ENCODE measurements at places on chromosomes 6 and 20. TPM values are rescaled to one million over a fixed set of nuclear protein-coding genes. Genes with fewer than 3 reads are reported as not detected.

GRCh38 chr6:1941534-1941933 is 303.9 kb downstream of the GMDS start:
- no peak for DNase-seq

The KCNS1 gene
- total RNA-seq: under 0.01 TPM

DNA sequence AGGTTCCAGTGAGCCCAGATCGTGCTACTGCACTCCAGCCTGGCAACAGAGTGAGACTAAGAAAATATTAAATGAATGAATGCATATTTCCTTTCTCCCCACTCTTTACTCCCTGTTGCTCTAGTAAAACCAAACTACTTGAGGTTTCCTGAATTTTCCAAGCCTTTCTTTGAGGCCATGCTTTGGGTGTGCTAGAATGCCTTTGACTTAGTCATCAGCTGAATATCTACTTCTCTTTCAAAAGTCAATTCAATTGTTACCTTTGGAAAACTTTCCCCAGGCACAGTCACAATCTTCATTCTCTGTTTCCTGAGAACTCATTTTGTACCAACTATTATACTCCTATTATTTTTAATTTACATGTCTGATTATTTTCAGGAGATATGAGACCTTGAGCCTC is 27.5 kb upstream of the CEP85L start:
- no peak for DNase-seq

DNA sequence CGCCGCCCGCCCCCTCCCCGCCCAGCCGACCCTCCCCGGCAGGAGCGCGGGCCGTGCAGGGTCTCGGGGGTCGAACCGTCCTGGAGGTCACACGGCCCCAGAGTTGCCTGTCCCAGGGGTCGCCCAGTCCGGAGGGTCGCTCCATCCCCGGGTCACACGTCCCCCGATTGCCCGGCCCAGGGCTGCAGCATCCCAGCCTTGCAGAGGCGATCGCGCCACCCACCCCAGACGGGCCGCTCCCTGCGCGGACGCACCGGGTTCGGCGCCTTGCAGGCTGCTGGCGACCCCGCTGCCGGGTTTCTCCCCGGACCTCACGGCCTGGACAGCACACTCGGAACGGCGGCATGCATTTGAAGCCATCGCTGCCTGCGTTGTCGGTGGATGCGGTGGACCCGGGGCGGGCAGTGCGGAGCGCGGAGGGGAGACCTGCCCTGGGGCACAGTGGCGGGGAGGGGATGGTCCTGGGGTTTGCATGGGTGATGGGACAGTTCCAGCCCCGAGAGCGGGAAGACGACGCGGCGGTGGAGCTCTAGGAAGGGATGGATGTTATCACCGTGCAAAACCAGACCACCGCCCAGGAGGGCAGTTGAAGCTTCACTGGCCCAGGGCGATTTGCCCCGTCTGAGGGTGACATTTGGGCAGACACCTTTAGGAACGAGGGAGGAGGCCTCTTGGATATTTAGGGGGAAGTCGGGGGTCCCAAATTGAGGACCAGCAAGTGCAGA is 22.7 kb upstream of the FRMD1 start:
- DNase-seq: no peak

The COL9A3 gene
- total RNA-seq: 0.99 TPM

The TREM2 gene
- not detected for total RNA-seq
